ENCODE measurements at places on chromosomes 6 and 20.

GRCh38 chr6:80527552-80528052, 421.1 kb downstream of the BCKDHB start:
- no peak for DNase-seq

DNA sequence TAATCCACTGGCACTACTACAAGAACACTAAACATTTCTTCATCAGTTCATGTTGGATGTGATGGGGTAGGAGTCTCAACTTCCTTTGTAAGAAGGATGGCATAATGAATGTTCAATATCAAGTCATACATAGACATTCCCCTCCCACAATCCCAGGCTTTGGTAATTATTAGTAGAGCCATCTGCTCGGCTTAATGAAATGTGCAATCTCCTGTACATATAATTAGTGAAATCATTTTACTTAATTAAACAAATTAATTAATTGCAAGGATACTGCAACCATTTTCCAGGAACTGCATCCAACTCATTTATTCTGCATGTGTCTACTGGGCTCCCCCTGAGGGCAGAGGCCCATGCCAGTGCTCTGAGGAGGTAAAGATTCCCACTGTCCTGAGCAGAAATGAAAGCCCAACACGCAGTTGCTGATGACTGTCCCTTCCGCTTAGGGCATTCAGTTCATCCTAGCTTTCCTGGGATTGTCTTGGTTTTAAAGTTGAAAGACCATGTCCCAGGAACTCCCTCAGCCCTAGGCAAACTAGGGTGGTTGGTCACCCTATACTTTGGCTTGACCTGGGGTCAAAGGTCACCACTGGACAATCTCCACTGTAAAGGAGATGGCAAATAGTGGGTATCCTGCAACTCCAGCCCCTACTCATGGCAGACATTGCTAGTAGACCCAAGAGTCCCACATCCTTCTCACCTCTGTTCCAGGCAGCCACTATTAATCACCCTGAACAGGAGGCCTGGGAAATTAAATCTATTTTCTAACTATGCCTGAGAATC, 109.8 kb downstream of the TRERF1 start:
- DNase-seq = no peak

- DNase-seq = no peak
Observed at GRCh38 chr6:106167096-106167814, 81.1 kb downstream of the PRDM1 start.

GRCh38 chr6:109165392-109165974, 70.2 kb downstream of the CEP57L1 start:
- peak; percentile 22 for DNase-seq

GRCh38 chr20:59022754-59023153, 3.5 kb downstream of the TUBB1 start:
- DNase-seq = no peak

GRCh38 chr20:43032459-43032858, 157.2 kb downstream of the PTPRT start:
- no peak for DNase-seq

DNA sequence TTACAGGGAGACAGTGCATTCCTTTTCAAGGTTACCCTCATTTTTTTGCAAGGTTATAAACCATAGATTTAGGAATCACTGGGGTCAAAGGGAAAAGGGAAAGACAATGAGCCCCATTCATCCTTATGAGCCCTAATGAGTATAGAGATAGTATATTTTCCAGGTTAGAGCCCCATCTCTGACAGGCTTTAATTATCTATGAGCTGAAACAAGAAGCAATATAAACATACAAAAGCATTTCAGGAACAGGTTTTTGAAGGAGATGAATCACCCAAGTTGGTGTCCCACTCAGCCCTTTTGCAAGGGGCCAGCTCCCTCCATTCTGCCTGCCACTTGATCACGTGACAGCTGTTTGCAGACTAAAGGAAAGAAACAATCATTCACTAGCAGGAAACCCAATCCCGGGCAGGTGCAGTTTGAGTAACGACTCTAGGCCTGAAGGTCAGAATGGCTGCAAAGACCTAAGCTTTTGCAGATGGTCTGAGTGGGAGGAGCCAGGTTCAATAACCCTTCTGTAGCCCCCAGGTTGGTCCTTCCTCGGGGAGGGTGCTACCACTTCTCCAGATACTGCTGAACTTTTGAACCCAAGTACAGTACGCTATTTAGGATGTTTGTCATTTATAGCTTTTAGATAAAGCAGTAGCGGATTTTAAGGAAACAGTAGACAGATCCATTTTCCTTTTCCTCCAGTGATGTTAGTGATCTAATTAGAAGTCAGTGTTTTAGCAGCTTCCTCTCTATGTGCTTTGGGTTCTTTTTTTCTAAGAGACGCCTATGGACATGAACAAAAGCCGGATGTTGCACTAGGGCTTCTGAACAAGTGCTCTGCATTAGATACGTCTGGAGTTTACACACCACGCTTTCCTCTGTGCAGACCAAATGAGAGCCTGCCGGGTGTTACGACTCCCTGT, 253.2 kb downstream of the SOX4 start:
- no peak for DNase-seq

- DNase-seq = no peak
Observed at GRCh38 chr20:59138114-59138748, 25.4 kb upstream of the ZNF831 start.

- DNase-seq = peak; percentile 55
Observed at GRCh38 chr6:45757443-45758130, 258.1 kb downstream of the CLIC5 start.
